BJ (cell line): ENCODE measurements at places on chromosomes 5 and 9.

DNA sequence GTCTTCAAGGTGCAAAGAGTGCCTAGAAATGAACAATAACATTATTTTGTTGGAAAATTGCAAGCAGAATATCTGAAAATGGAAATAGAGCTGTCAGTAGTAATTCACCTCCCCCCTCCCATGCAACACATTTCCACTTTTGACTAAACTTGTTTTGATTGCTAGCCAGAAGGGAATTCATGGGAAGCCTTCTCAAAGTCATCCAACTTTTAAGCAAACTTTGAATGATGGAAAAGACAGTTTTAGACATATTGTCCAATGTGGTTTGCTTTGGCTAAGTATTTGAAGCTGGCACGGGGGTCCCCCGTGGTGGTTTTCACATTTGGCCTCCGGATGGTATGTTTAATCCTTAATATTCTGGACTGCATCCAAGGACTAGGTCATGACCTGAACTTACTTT, 7.5 kb downstream of the NR2F1 start:
- no peak for DNase-seq

GRCh38 chr5:116084287-116084691, 536 bp upstream of the COMMD10 start:
- no peak for DNase-seq

- DNase-seq, result no peak
Observed at GRCh38 chr9:98280574-98280973, 25.1 kb upstream of the TBC1D2 start.

DNA sequence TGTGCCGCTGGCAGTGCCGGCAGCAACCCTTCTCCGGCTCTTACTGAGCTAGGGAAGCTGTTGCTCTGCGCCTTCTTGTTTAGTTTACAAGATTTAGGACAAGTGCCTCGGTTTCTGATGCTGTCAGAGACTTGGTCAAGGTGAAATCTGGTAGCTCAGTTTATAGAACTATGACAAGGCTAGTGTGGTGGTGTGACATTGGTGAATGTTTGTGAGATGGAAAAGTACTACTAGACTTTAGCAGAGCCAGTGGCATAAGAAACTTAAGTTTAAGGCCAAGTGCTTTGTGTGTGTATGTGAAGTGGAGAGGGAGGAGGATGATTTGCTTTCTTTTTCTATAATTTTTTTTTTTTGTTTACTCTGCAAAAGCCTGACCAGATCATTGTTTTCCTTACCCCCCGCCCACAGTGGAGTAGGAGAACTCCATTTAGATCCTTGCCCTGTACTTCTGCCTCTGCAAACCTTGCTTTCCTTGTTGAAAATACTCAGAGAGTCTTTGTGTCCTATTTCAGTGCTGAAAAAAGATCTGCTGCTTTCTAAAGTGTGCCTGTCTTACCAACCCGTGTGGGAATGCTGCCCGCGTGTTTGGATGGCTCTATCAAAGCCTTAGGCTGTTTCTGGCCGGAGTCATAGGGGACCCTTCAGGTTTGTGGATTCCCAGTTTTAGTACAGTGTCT, 75.9 kb downstream of the TRIO start:
- no peak for DNase-seq

DNA sequence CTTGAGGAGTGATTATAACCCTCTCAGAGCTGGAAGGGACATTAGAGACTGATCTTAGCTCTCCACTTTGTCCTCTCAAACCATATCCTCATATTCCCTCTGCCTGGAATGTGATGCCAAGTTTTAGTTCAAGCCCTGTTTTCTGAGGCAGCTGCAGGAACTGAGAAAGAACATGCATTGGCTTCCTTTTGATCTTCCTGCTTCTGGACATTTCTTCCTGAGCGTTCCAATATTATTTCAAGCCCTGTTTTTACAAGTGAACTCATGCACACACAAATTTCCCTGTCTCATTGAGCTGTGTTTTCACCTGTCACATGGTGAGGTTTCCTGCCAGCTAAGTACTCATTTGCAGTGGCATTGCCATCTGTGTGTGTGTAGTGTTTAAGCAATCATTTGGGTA, 17.0 kb downstream of the FOCAD start:
- no peak for DNase-seq

- no peak for DNase-seq
Observed at GRCh38 chr9:94967482-94967881, 241.0 kb downstream of the AOPEP start.

GRCh38 chr5:125720348-125720685, 702.9 kb upstream of the GRAMD2B start:
- no peak for DNase-seq

- no peak for DNase-seq
Observed at GRCh38 chr5:128826275-128826674, 139.0 kb upstream of the SLC27A6 start.

- DNase-seq, result no peak
Observed at GRCh38 chr5:149063017-149063687, at the start of gene SH3TC2. TSS of gene SH3TC2 (minus strand) at chr5:149063062. CDS start at chr5:149063022, 40 bp downstream.

DNA sequence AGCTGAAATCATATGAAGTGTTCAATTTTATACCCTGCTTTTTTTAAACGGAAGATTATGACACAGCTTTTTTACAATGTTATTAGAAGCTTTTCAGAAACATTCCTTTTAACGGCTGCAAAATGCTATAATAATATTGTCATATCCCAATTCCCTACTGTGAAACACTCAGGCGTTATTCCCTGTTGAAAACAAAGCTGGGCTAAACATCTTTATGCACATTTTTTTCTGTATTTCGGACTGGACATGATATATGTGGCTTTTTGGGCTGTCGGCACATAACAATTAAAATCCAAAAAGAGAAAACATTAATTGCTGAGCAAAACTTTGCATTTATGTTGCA, 12.0 kb upstream of the CTSL start:
- no peak for DNase-seq

DNA sequence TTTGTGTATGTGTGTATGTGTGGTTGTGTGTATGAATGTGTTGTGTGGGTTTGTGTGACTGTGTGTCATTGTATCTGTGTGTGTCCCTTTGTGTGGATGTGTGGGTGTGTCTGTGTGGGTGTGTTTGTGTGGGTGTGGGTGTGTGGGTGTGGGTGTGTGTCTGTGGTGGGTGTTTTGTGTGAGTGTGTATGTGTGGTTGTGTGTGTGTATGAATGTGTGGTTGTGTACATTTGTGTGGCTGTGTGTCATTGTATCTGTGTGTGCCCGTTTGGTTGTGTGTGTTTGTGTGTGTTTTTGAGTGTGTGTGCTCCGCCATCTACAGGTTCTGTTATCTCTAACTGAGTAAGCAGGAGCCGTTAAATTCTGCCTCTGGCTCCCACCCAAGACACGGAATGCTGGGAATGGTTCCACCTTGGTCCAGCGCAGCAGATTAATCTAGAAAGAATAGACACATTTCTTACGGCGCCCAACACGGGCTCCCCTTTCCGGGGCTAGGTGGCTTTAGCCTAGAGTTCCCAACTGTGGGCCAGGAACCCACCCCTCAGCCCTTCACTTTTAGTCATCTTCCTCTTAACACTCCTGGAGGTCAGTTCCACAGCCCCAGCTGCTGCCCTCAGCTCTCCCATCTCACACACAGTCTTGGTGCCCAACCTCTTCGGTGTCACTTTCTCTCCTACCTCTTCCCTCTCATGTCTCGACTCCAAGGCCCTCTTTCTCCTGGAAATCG, 197.1 kb downstream of the TTLL11 start:
- DNase-seq, result no peak

DNA sequence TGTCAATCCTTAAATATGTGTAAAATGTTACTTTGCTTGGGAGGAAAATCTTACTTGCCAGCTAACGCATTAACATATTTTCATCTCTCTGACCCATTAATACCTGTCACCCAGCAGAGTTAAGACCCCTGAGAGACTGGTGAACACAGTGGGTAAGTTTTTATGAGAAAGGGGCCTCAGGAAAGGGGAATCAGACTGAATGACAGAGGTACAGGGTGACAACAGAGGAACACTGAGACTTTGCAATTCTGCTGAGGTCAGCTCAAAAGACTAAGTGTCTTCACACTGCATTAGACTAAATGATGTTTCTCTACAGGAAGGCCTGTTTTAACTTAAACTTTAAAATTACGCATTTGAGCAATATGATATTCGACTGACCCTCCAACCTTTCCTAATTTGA, 223.8 kb downstream of the EFNA5 start:
- no peak for DNase-seq

GRCh38 chr5:155850370-155850769, 476.6 kb upstream of the SGCD start:
- DNase-seq, result no peak

DNA sequence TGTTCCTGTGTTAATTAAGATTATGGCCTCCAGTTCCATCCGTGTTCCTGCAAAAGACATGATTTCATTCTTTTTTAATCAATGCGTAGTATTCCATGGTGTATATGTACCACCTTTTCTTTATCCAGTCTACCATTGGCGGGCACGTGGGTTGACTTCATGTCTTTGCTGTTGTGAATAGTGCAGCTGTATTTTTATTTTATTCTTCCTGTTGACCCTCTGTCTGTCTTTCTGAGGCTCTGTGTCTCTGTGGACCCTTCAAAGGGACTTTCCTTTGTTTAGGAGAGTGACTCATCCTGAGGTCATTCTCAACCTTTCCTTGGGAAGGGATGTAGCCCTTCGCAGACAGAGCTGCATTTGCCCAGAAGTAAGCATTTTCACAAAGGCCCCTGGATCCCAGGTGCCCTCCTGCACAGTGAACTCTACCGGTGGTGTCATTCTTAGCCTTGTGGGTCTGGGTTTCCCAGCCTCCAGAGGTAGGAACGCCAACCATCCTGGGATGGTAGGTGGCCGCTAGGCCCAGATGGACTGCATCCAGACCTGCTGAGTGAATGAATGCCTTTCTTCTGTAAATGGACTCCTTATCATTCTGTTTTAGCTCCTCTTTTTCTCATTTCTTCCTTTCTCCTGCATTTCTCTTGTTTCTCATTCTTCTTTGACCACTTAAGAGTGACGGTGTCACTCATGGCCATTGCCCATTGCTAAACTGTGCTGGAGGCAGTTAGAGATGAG, 22.4 kb downstream of the TRIO start:
- no peak for DNase-seq

DNA sequence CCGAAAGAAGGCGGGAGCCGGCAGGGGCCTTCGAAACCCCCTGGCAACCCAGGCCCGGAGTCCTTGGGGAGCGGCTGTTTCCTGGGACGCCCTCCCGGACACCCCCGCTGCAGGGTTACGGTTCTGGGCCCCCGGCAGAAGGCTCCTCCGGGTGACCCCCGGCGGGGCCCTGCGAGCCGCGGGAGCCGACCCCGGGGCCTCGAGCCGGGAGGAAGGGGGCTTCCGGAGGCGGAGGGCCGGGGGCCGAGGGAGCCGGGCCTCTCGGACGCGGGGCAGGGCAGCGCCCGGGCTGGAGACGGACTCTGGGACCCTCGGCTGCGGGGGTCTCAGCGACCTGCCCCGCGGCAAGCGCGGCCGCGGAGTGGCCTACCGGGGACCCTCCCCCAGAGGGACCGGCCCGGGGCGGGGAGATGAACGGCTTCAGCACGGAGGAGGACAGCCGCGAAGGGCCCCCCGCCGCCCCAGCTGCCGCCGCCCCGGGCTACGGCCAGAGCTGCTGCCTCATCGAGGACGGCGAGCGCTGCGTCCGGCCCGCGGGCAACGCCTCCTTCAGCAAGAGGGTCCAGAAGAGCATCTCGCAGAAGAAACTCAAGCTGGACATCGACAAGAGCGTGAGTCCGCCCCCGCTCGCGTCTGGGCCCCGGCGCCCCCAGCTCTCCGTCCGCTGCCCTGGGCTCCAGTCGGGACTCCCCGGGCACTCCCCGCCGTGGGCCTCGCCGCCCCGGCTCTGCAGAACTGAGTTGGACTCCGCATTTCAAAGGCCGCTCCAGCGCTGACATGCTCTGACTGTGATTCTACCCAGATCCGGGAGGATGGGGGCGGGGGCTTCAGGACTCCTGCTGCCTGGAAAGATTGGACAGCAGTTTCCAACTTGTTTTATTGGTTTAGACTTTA, 645 bp downstream of the SAP30L start:
- no peak for DNase-seq

GRCh38 chr5:664994-665360, 28.2 kb downstream of the TPPP start:
- no peak for DNase-seq

- no peak for DNase-seq
Observed at GRCh38 chr9:107707915-107708441, 218.4 kb upstream of the KLF4 start.
